ENCODE measurements at places on chromosomes 4 and X.

GRCh38 chr4:88866862-88867550, 169.4 kb upstream of the NAP1L5 start:
- DNase-seq: no peak

DNA sequence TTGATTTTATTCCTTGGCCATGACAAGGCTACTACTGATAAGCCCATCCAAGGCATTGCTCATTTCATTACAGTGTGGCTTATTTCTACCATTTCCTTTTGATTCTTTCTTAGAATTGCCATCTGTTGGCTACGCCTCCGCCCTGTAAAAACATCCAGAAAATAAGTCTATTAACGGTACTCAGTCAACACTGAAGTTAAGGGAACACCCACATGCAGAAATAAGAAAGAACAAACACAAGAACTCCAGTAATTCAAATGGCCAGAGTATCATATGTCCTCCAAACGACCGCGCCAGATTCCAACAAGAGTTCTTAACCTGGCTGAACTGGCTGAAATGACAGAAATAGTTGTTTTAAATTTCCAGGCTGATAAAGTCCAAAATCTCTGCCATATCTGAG, 90.3 kb downstream of the CXXC4 start:
- DNase-seq: no peak

GRCh38 chr4:155690044-155690837, 23.6 kb downstream of the GUCY1A1 start:
- no peak for DNase-seq

GRCh38 chr4:3307486-3307885, 14.7 kb downstream of the RGS12 start:
- no peak for DNase-seq

Measured in esophagus squamous epithelium (tissue), 5 donors.